ENCODE measurements at places on chromosomes 5 and 9. TPM values are rescaled to one million over a fixed set of nuclear protein-coding genes. Genes with fewer than 3 reads are reported as not detected.

GRCh38 chr9:85536514-85536913 is 205.2 kb downstream of the AGTPBP1 start:
- no peak for DNase-seq

DNA sequence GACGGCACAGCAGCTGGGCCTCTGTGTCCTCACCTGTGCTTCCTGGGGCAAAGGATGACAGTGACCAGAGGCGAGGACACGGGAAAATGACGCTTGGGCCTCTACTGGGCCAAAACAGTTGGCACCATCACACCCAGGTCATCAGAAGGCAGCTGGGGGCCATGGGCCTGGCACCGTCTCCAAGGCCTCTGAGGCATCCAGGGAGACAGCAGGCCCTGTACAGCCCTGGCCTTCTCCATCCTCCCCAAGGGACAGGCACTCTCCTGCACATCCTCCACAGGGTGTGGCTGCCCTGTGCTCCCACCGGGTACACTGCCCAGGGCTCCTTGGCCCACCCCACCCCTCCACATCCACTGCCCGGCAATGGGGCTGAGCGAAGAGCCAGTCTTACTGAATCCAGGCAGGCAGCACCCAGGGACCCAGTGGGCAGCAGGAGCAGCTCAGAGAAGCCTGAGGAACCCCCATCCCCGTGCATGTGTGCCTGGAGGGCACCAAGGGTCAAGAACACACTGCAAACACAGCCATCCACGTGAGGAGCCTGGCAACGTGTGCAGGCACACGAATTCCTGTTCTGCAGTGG is 4.0 kb downstream of the LPCAT1 start:
- DNase-seq = no peak

FRMD3 gene
- 6.1 TPM for total RNA-seq

HRH2 gene
- total RNA-seq = not detected

FOXD4 gene
- total RNA-seq = 0.17 TPM

SHOC1 gene
- total RNA-seq = not detected
